ENCODE measurements at places on chromosomes 13 and 19.

DNA sequence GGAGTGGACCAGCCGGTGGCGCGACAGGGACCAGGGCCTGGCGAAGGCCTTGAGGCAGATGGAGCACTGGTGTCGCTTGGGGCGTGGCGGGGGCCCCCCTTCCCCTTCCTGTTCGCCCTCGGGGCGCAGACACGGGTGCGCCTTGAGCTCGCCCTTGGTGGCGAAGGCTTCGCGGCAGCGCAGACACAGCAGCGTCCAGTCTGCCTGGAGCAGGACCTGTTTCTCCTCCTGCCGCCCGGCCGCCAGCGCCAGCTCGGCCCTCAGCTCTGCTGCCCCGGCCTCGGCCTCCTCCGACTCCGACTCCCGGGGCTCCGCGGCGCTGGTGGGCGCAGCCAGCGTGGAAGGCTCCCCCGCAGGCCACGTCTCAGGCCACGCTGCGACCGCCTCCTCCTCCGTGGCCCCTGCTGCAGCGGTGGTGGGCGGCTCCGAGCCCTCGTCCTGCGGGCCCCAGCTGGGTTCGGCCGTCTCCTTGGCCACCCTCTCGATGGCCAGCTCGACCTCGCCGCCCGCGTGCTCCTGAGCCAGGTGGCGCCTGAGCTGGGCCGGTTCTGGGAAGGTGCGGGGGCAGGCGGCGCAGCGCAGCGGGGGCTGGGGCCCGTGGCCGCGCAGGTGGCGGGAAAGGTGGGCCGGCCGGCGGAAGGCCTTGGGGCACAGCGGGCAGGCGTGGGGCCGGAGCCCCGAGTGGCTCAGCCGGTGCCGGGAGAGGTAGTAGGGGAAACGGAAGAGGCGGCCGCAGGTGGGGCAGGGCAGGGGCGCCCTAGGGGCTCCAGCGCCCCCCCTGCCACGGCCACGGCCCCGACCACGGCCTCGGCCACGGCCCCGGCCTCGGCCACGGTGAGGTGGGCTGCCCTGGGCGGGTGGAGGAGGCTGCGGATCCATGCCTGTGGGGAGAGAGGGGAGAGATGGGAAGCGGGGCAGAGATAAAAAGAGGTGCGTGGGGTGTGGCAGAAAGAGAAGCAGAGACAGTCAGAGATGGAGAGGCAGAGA is 1.6 kb downstream of the ZNF579 start:
- no peak for DNase-seq

DNA sequence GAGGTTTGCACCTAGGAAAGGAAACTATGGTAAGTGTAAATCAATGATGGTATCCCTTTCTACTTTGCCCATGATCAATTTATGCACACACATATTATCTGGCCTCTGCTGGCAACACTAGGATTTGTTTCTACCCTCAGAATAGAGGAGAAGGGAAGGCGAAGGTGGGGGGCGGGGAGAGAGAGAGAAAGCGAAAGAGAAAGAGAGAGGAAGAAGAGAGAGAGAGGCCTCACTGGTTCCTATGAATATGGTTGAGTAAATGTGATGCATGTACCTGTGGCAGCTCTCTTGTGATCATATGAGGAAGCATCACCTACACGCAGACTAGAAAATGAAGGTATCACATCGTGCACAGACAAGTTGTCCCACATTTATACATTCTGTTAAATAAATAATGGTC is 882.0 kb upstream of the SLITRK6 start:
- DNase-seq: no peak

DNA sequence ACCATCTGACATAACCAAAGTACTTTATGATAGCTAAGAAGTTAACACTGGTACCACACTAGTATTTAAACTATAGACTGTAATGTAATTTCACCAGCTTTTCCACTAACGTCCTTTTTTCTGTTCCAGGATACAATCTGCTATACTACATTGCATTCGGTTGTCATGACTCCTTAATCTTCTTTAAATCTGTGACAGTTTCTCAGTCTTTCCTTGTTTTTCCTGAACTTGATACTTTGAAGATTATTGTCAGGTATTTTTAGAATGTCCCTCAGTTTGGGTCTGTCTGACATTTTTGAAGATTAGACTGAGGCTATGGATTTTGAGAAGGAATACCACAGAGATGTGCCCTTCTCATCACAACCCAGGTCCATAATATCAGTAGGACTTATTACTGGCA is 36.6 kb downstream of the NUFIP1 start:
- DNase-seq: no peak

GRCh38 chr13:68982961-68983619 is 1124.5 kb upstream of the ATXN8OS start:
- no peak for DNase-seq

GRCh38 chr19:51065221-51065960 is 499 bp upstream of the KLK13 start:
- DNase-seq: no peak

- DNase-seq: no peak
Measured at GRCh38 chr13:28707629-28708427, 10.9 kb downstream of the SLC46A3 start.

DNA sequence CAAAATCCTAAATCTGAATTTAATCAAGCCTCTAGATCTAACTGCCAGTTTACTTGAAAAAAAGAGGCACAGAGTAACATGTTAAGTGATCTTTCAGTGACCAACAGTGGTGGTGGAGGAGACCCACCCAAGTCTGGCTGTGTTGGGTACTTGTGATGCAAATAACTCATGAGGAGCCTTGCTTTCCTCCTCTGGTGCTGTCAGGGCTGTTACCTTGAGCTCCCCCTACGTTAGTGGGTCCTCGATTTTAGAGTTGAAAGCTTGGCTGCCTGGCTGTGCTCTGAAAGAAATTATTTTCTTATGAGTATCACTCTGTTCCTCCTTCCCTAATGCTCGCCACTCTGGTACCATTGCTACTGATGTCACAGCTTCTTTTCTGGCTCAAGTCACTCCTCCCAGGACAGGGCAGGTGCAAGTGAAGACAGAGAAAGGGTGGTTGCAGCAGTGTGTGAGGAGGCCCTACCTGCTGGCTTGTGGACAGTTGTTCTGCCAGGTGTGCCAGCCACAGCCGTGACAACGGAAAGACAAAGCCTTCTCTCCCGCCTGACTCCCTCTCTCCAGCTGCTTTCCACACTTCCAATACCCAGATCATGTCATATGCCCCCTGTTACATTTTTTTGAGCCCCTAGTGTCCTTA is 6.5 kb upstream of the SUPT20H start:
- no peak for DNase-seq

DNA sequence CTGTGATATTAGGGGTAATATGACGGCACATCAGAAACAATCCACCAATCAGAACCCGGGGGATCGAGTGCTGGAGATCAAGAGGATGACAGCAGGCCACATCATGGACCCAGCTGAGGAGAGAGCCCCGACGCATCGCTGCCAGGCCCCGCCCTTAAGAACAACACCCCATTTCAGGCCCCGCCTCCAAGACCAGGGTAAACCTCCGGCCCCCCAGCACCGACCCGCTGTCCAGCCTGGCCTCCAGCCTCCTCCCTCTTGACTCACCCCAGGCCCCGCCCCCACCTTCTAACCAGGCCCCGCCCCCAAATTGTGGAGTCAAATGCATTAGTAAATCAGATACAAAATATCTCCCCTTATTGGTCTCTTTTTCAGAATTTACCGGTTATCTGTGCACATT is 4.7 kb upstream of the ZNF611 start:
- DNase-seq: no peak

- DNase-seq: no peak
Measured at GRCh38 chr13:59510386-59510785, 653.3 kb downstream of the DIAPH3 start.

GRCh38 chr19:2270423-2271233 is 11.3 kb downstream of the PEAK3 start:
- peak; percentile 52 for DNase-seq

- DNase-seq: no peak
Measured at GRCh38 chr13:73877399-73877798, 256.8 kb downstream of the KLF12 start.

DNA sequence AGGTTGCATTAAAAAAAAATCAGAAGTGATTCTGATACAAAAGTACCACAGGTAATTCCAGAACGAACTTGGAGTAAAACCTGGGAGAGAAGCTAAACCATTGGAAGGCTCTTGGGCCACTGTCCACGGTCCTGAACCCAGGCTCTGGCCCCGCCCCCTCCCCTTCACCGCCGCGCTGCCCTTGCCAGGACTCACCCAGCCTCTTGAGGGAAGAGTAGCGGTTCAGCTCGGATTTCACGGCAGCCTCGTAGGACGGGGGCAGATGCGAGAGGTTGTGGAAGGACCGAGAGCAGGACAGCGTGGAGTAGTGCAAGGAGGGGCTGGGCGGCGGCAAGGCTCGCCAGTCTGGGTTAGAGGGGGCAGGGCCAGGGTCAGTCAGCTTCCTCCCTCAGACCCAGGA is 5.7 kb downstream of the SHISA7 start:
- no peak for DNase-seq

DNA sequence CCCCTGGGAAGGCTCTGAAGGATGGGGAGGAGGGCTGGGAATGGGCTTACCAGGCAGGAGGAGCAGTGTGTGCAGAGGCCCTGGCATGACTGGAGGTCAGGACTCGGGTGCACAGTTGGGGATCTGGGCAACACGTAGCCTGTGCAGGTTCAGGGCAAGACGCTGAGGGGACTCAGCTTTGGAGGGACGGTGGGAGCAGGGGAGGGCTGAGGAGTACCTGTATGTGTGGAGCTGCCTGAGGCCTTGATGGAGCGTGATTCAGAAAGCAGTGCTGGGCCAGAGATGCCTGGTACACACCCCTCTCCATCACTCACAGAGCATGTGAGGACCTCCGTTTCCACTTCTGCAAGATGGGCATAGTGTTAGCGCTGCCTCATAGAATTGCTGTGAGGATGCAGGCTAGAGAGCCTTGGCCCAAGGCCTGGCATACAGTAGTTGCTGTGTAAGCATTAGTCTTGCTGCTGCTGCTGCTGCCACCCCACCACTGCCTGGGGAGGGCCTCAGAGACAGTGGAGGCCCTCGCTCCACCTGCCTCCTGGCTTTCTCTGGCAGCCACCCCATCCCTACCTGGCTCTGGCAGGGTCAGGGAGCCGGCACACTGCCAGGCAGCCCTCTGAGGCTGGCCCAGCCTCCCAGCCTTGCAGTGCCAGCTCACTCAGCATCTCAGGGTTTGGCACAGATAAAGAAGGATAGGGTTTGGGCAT is 2.4 kb downstream of the PAK4 start:
- DNase-seq: no peak

- no peak for DNase-seq
Measured at GRCh38 chr13:48641404-48641803, 12.3 kb upstream of the CYSLTR2 start.

DNA sequence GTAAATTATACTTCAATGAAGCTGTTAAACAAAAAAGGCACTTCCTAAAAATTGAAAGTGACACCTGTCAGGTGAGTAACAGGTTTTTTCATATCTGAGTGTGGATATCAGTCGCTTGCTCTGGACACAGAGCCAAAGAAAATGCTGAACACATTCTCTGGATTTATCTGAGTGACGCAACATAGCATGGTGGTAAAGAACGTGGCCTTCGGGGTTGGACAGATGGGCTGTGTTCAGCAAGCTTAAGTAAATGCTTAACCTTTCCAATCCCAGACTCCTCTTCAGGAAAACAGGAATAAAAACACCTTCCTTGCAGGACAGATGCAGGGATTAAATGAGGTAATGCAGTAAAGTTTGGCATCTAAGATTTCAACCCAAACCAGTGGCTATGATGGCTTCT is 132.0 kb downstream of the FOXO1 start:
- no peak for DNase-seq
